ENCODE measurements at places on chromosomes 11 and 22.

GRCh38 chr11:108008656-108009496, at the start of gene CUL5:
Gene CUL5, plus strand, starts transcription at chr11:108008898. Its CDS starts 451 bp downstream, at chr11:108009349.
- peak; percentile 38 for DNase-seq

GRCh38 chr11:31646216-31646615, 136.6 kb downstream of the ELP4 start:
- no peak for DNase-seq

DNA sequence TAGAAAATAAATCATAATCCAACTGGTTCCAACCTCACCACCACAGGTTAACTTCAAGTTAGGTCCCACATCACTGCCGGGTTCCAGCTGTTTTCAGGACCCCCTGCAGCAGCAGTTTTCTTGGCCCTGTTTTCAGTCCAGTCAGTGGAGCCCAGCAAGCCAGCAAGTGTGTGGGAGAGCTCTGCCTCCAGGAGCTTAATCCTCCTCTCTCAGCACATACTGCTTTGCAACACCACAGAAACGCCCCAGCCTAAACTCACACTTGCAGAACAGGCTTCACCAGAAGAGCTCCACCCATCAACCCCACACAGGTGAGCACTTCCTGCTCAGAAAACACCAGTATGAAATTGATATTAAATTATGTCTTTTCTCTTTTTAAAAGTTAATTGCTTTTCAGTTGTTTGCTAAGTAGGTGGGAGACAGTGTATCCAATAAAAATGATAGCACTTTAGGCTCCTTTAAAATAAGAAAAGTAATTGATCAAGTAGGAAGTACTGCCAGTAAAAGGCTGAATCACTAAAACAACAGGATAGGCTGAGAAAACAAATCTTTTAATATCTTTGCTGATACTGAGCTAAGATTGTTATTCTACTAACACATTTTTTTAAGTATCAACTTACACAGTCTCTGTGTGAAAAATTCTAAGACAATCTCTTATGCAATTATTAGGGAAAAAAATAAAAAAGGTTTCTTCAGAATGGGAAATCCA, 81.5 kb upstream of the TP53AIP1 start:
- DNase-seq = no peak

DNA sequence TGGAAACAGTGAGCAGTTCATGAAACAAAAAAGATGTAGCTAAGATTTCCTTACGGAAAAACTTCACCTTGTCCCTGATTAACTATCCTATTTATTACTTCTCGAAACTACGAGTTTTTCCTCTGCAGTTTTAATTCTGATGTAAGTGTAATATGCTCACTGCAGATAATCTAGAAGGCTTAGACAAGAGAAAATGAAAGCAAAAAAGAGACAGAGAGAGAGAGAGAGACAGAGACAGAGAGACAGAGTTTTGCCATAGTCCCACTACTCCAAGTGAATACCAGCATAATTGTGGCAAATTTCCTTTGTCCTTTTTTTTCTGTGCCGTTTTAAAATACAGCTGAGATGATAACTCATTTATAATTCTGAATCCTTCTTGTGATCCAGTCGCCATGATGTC, 24.8 kb downstream of the FSHB start:
- no peak for DNase-seq
